ENCODE measurements at places on chromosomes 12 and 14.

DNA sequence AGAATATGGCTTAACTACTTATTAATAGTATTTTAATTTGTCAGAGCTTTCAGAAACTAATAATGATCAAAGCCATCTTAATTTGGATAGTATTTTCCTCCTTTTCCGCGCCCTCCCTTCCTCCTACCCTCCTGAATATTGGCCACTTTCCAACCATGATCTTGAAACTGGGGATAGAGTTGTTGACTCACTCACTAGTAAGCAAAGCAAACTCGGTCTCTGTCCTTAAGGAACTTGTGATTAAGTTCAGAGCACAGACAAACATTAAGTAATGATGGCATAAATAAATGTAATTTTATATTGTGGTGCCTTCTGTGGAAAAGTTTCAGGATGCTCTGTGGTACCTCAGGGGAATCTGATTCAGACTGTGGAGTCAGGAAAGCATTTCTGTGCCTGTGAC is 75.7 kb downstream of the LRRK2 start:
- DNase-seq, result no peak

- no peak for DNase-seq
Measured at GRCh38 chr14:72318648-72319047, 386.4 kb downstream of the RGS6 start.

DNA sequence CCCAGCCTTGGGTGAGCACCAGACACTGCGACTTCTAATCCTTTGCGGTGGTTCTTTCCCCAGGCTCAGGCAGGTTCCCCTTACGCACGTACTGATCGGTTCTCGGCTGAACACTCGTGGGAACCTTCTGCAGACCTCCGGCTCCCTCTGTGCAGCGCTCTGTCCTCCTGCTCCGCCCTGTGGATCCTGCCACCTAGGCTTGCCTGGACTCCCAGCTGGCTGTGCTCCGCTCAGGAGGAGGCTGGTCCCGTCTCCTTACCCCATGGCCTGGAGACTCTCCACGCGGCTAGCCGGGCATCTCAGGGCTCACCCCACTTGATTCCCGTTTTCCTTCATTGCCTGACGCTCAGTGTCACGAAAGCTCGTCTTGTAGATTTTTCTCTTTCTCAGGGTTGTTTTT is 34.7 kb downstream of the TNFAIP2 start:
- DNase-seq, result no peak

DNA sequence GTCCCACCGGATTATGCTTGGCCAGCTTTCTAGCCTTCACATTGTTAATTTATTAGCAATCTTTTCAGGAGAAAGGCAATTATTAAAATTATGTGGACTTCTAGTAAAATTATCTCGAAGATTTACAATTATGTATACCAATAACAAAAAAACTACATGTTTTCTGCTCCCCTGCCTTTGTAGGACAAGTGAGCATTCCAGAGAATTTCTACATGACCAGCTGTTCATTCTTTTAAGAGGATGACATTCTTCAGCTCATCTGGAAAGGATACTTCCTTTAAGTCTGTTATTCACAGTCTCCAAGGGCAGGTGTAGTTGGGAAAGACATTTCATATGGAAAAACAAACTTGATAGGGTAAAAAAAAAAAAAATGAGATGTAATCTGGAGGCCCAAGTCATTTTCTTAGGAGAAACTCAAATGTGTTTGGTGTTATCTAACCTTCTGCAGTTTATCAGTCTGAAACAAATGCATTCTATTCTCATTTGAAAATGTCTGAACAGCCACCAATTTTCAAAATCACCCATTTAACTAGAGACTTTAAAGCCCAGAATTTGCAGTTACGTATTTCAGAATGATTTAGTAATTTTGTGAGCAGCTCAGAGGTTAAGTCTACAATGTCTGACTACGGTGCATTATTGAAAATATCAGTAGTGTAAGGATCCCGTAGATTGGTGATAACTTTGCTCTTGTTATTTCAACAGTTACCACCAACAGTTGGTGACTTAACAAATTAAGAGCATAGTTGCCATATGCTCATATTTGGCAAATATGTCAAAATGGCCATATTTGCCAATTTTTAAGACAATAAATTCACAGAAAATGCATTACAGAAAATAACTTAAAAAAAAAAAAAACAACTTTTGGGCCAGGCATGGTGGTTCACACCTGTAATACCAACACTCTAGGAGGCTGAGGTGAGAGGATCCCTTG is 1.8 kb upstream of the PHLDA1 start:
- peak; percentile 39 for DNase-seq

- no peak for DNase-seq
Measured at GRCh38 chr14:104086661-104087461, 1.4 kb downstream of the ASPG start.
